Esophagus squamous epithelium (tissue), 5 donors: ENCODE measurements at places on chromosomes 12 and 14. TPM values are rescaled to one million over a fixed set of nuclear protein-coding genes. Genes with fewer than 3 reads are reported as not detected.
A peak's percentile ranks its signal among the peaks of the same experiment; 100 is the strongest.

GRCh38 chr12:32893458-32893857 is 3.1 kb downstream of the PKP2 start:
- H3K36me3 ChIP-seq = no peaks in the 10 kb centered on the region
- H3K4me3 ChIP-seq = no peak overlapping the region
- peaks cover 6% of the 10 kb centered on the region for H3K4me1 ChIP-seq
- H3K27ac ChIP-seq = no peak overlapping the region
- DNase-seq = no peak

DNA sequence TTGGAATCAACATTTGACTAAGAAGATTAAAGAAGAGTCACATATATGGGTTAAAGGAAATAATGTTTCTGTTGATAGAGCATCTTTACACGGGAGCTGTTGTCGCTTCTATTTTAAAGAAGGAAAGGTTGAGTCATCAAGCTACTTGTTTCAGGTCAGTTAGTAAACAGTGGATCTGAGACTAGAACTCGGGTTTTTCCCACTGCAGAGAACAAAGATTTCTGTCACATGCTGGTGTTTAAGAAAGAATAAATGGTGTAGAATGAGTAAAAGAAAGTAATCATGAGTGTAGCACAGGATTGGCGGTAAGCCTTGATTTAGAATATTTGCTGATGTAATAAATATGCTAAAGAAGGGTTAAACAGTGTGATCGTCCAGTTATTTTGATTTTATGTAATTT is 455.5 kb downstream of the AEBP2 start:
- H3K4me3 ChIP-seq = no peak overlapping the region
- H3K36me3 ChIP-seq = no peaks in the 10 kb centered on the region
- no peak overlapping the region for H3K27ac ChIP-seq
- peaks cover 45% of the 10 kb centered on the region for H3K4me1 ChIP-seq
- H3K27me3 ChIP-seq = no peaks in the 10 kb centered on the region

DNA sequence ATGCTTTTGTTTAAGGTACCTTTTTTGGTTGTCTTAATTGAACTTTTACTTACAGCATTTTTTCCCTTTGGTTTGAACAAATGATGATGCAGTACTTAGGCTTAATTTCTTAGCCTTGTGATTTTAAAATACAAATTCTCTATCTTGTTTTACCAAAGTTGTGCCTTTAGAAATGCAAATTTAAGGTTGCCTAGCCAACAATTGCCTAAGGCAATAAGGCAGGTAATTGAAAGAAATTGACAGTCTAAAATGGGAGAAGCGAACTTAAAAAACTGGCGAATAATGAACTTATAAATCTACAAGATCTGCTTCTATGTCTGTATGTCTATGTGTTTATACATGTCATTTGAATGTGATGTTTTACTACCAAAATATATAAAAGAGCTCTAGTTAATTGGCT is 23.6 kb upstream of the CD69 start:
- H3K36me3 ChIP-seq = no peaks in the 10 kb centered on the region
- DNase-seq = no peak
- H3K27me3 ChIP-seq = no peaks in the 10 kb centered on the region
- no peak overlapping the region for H3K27ac ChIP-seq

- H3K4me1 ChIP-seq = peaks cover 13% of the 10 kb centered on the region
- peak; percentile 3 for DNase-seq
- H3K36me3 ChIP-seq = no peaks in the 10 kb centered on the region
- no peaks in the 10 kb centered on the region for H3K27me3 ChIP-seq
- H3K27ac ChIP-seq = peak overlapping the region; percentile 50
- H3K4me3 ChIP-seq = no peak overlapping the region
Observed at GRCh38 chr12:64083285-64084210, 138.5 kb downstream of the KICS2 start.

- no peaks in the 10 kb centered on the region for H3K27me3 ChIP-seq
- H3K36me3 ChIP-seq = no peaks in the 10 kb centered on the region
Observed at GRCh38 chr14:101731187-101732080, 30.1 kb upstream of the PPP2R5C start.

GRCh38 chr12:109160433-109160832 is 44.0 kb downstream of the ACACB start:
- DNase-seq = no peak
- peak overlapping the region; percentile 83 for H3K27ac ChIP-seq
- no peaks in the 10 kb centered on the region for H3K27me3 ChIP-seq
- no peak overlapping the region for H3K4me3 ChIP-seq
- H3K36me3 ChIP-seq = no peaks in the 10 kb centered on the region

GRCh38 chr12:18823461-18823860 is 85.5 kb downstream of the CAPZA3 start:
- H3K4me1 ChIP-seq = no peaks in the 10 kb centered on the region
- DNase-seq = no peak
- H3K36me3 ChIP-seq = no peaks in the 10 kb centered on the region
- no peak overlapping the region for H3K4me3 ChIP-seq
- no peak overlapping the region for H3K27ac ChIP-seq

DNA sequence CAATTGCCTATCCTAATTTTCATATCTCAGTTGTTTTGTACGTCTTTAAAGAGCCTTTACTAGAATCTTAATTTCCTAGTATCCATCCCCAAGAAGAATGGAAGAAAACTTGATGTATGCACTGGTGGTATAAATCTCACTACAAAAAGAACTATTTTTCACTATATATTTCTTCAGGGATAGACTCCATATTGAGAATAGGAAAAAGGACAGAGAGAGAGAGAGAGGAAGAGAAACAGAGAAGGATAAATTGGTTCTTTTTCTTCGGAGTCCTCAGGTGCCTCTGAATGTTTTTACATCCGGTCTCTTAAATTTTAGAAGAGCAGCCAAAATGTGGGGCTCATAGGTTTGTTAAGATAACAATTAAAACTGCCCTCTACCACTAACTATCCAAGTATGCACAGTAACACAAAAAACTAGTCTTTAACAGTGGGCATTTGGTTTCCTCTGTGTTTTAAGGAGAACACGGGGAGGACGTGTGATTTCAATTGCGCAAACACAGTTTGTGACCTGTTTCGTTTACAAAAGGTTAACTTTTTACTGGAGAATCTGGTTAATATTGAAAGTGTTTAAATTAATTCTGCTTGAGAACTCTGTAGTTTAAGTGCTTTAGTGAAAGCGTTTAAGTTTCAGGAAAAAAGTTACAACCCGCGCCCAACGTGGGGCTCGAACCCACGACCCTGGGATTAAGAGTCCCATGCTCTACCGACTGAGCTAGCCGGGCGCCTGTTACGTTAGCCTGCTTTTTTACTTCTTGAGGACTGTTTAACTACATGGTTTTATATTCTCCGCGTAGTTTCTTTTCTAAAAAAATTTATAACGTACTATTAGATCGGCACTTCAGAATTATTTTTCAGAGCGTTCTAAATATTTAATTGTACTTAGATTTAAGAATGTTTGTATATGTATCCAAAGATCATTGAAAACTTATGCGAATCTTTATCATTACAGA is 5.1 kb upstream of the PSMA3 start:
- no peak for DNase-seq
- H3K27me3 ChIP-seq = no peaks in the 10 kb centered on the region
- H3K4me3 ChIP-seq = peak overlapping the region; percentile 68
- peaks cover 29% of the 10 kb centered on the region for H3K4me1 ChIP-seq
- H3K36me3 ChIP-seq = no peaks in the 10 kb centered on the region

DNA sequence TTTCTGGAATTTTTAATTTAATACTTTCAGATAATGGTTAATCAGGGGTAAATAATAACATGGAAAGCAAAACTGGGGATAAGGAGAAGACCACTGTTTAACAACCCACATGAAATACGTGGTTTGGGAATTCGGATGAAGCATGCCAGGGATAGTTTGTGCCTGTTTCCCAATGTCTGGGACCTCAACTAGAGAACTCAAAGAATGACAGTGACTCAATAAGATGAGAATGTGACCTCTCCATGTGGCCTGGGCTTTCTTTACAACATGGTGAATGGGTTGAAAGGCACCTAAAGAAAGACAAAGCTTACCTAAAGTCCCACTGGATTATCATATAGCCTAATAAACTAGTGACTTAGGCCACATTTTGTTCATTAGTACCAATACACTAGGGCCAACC is 460.3 kb upstream of the LRFN5 start:
- H3K4me1 ChIP-seq = no peaks in the 10 kb centered on the region
- no peak overlapping the region for H3K4me3 ChIP-seq
- no peak overlapping the region for H3K27ac ChIP-seq

DNA sequence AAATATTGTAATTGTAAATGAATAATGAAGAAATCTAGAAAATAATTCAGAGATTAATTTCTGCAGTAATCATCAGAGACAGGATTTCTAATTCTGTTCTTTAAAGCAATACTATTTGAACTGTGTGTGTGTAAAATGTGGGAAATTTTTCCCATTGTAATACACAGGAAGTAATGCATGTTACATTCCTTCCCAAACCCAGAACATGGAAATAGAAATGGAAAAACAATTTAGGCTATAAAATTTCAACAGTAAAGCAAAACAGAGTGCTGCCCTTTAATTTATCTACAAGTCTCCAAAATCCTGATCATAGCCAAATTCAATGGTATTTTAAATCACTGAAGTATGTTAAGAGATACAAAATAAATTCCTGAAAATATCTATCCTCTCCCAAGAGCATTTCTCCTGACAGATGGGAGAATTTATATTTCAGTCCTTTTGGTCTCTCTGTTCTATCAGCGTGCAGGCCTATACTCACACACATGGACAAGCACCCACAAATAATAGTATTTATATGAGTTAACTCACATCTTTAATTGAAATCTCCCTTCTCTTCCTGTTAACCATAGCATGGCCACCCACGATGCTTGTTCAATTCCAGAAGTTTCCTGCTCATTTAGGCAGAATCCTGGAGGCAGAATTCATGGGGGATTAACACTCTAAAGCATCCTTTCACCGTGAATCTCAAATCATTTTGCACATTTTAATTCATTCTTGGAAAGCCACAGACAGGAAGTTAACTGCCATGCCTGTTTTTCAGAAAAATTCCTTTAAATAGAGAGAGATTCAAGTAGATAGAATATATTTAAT is 1465.4 kb upstream of the FLRT2 start:
- DNase-seq = no peak
- no peak overlapping the region for H3K4me3 ChIP-seq
- no peaks in the 10 kb centered on the region for H3K27me3 ChIP-seq
- H3K27ac ChIP-seq = no peak overlapping the region

DNA sequence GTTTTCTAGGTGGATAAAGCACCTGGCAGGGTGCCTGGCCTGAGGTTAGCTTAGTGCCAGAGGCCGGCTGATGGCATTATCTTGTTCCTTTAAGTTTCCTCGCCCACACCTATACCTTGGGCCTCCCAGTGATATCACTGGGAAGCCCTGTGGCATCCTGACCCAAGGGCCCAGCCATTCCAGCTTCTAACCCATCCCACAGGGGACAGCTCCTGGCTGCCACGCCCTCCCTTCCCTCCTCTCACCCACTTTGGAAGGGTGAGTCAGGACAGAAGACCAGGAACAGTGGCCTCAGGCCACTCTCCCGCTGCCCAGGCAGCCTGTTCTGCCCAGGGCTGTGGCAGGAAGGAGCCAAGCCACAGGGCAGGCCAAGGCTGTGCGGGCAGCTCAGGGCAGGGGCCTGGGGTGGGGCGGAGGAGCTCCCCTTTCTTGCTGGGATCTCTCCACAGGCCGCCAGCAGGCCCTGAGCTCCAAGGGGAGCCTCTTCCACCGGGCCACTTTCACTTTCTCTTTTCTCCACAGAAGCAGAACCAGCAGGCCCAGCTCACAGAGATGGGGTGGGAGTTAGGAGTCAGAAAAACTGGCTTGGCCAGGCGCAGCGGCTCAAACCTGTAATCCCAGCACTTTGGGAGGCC is 75.1 kb downstream of the IRF2BPL start:
- H3K36me3 ChIP-seq = no peaks in the 10 kb centered on the region
- H3K4me3 ChIP-seq = no peak overlapping the region
- peaks cover 64% of the 10 kb centered on the region for H3K4me1 ChIP-seq
- peak overlapping the region; percentile 84 for H3K27ac ChIP-seq

GRCh38 chr12:119157528-119157927 is 21.2 kb upstream of the HSPB8 start:
- H3K27me3 ChIP-seq = no peaks in the 10 kb centered on the region
- no peaks in the 10 kb centered on the region for H3K36me3 ChIP-seq
- no peak overlapping the region for H3K27ac ChIP-seq
- peaks cover 7% of the 10 kb centered on the region for H3K4me1 ChIP-seq

DNA sequence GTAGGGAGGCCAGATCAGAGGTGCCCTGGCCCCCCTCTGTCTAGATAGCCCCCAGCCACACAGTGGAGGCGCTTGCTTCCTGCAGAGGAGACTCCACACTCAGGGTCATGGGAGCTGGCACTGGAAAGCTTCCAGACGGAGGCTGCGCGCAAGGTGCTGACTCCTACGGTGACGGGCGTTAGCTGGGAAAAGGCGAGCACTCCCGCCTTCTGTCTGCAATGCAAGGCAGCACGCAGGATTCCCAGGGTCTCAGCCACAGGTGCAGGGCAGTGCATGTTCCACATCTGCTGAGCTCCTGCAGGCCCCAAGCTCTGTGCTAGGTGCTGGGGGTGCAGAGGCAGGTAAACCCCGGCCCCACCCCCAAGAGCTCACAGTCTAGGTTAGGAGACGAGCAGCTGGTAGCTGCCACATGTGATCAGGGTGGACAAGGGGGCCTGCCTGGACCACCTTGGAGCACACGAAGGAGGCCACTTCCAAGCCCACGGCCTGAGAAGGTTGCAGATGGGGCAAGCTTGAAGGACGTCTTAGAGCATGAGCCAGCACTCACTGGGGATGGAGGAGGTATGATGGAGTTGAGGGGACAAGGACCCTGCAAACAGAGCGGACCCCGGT is 310.9 kb upstream of the DIO3 start:
- H3K27ac ChIP-seq = no peak overlapping the region
- no peaks in the 10 kb centered on the region for H3K4me1 ChIP-seq
- H3K36me3 ChIP-seq = no peaks in the 10 kb centered on the region

DNA sequence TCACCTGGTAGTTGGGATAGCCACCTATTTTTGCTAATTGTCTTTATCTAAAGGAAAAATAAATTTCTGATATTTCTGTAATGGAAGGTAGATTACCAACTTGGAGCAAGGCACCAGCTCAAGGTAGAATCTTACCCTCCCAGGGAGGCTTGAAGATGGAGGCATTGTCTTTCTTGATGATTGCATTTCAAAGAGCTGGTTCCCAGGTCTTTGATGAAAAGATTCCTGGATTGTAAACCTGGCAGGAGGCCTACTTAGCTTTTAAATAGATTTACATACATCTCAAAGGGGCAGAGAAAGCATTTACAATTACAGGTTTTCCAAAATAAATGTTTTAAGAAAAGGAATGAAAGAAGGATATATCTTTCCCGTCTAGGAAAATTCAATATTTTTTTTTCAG is 729.2 kb downstream of the LRFN5 start:
- no peak overlapping the region for H3K4me3 ChIP-seq
- H3K27me3 ChIP-seq = no peaks in the 10 kb centered on the region
- DNase-seq = no peak
- H3K36me3 ChIP-seq = no peaks in the 10 kb centered on the region
- H3K4me1 ChIP-seq = no peaks in the 10 kb centered on the region
- no peak overlapping the region for H3K27ac ChIP-seq

- H3K36me3 ChIP-seq = no peaks in the 10 kb centered on the region
- H3K4me3 ChIP-seq = no peak overlapping the region
- H3K27ac ChIP-seq = no peak overlapping the region
- DNase-seq = no peak
Observed at GRCh38 chr12:62668782-62669181, 202.2 kb downstream of the MON2 start.

Gene HOXC10
- total RNA-seq = not detected

Gene DPPA3
- not detected for total RNA-seq

Gene TAS2R30
- total RNA-seq = 5.7 TPM

Gene KLRF1
- total RNA-seq = 0.35 TPM

Gene SERPINA12
- not detected for total RNA-seq

Gene DRAM1
- 3.4 TPM for total RNA-seq

Gene PRICKLE1
- total RNA-seq = 8.0 TPM
